D721Med (cell line): ENCODE measurements at places on chromosomes 2 and 18.

DNA sequence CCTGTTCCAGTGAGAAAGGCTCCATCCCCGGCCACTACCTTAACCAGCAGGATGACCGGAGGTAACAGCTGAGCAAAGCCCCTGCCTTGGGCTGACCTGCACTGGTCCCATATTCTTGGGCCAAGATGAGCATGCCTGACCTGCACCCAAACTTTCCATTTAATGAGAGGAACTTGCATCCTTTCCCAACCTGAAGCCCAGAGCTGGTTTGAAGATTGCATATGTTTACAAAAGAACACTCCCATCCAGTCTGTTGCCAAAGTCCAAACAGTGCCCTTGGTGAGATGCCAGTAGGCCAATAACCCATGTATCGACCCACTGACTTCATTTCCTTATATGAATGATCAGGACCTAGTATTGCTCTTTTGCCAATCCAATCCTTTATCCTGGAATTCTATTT, 5.5 kb upstream of the NPAS2 start:
- DNase-seq = no peak

GRCh38 chr2:40255103-40255502, 196.8 kb downstream of the SLC8A1 start:
- no peak for DNase-seq

DNA sequence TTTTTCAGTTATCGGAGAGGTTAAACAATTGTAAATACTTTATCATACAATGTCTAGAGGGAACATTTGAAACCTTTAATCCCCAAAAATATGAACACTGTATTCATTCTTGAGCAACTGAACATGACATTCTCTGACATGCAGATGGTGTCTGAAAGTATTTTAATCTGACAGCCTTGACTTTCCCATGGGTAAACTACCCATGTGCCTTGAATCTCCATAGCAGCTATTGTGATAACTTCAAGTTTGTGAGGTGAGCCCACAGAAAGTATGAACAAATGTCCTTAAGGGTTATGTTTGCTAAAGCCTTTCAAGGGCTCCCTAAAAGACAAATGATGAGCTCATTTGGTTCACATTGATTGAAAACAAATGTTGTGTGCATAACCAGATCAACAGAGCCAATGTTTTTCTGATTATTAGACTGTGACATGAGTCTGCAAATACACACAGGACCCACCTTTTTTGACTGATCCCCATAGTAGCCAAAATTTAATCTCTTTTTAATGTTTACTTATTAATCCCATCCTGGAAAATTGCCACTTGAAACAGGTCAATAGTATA, 1326.0 kb downstream of the LRP1B start:
- DNase-seq = no peak

GRCh38 chr2:214577769-214578168, 166.9 kb downstream of the VWC2L start:
- DNase-seq = no peak

DNA sequence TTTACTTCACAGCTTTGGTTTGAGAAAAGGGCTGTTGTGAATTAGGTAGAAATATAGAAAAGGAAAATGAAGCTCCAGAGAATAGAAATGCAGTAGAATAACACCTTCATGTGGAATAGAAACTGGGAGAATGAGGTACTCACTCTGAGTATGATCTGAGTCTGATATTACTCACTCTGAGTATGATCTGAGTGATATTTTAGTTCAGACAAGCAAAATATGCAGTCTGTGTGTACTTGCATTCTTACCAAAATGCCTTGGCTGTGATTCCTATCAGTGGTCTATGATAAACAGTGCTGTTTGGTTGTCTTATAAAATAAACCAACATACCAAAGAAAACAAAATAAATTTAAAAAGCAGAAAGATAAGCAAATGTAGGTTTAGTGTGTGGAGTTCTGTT, 487.6 kb downstream of the THSD7B start:
- no peak for DNase-seq

DNA sequence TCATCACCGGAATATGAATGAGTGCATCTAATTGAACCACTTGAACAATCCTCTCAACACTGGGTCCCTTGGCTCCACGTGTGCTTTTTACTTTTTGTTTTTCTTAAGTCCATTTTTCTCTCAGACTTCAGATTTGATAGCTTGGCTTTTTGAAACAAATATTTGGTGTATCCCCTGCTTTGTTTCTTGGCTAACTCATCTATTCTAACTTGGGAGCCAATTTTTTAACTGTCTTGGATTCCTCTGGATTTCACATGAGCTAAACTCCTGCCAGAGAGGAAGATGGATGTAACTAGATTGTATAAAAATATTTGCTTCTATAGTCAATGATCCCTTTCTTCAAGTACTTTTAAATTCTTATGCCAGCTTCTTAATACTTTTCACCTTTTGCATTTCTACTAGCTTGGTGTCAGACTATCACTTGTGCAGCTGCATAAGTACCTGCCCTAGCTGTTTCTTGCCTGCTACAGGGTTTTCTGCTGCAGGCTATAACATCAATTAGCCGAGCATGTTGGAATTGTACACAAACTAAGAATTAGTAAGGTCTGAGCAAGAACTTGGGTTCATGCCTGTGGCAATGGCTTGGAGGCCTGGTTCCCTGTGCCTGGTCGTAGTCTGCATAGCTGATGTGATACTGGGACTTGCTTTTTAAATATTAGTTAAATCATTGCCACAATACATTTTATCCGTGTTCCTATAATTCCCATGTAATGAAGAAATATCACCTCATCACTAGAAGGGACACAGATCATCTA, 281.5 kb downstream of the EN1 start:
- no peak for DNase-seq

DNA sequence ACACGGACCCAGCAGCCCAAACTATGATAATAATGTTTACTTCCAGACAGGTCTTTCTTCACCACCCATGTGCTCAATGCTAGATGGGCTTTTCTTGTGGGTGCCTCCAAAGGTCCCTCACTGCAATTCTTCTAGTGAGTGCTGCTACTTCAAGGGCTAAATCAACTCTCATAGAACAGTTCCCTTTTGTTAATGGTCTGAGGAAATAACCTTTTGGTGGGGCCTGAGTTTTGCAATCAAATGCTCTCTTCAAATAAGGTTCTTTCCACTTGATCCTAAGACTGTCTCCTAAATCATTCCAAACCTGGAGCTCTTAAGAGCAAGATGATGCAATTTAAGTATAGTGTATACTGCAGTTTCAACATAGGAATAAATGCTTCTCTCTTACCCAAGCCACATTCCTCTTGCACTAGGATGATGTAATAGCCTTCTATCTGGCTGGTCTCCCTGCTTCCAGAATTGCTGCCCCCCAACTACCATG, 6.0 kb downstream of the NEMP2 start:
- no peak for DNase-seq

DNA sequence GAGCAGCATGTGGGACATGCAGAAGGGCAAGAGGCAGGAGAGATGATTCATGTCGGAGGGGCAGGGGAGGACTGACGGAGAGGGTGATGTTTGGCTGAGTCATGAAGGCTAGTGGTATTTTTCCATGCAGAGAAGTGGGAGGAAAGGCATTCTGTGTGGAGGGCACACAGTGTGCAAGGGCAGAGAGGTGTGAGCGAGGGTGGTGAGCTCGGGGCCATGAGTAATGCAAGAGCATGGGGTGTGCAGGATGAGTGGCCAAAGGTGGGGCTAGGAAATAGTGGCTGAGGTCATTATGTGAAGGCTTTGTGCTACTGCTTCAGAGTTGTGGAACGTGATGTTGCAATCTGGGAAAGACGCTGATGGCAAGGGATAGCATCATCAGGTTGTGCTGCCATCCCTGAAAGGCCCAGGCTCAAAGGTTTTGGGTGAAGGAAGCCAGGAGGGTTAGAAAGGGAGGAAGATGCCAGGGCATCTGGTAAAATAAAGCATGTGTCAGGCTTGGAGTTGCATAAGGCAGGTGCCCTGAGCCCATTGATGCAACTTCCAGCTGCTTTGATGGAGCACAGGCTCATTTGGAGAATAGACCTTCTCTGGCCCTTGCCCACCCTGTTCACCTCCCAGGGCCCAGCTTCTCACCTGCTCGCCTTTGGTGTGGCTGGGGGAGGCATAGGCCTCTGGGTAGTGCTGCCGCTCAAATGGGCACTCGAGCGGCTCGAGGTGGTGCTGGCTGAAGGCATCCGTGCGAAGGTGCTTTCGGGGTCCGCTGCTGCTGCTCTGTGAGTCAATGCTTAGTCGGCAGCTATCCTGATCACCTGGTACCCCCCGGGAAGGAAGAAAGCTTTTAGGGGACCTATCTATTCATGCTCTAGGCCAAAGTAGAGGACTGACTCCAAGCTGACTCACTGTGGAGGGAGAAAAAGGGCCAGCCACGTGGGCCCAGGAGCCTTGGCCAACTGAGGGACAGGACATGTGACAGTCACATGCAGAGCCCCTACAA, 37.5 kb downstream of the PAX8 start:
- no peak for DNase-seq
